Naive thymus-derived CD8-positive, alpha-beta T cell (primary cell): ENCODE measurements at places on chromosomes 2 and 18.
A peak's percentile ranks its signal among the peaks of the same experiment; 100 is the strongest.

DNA sequence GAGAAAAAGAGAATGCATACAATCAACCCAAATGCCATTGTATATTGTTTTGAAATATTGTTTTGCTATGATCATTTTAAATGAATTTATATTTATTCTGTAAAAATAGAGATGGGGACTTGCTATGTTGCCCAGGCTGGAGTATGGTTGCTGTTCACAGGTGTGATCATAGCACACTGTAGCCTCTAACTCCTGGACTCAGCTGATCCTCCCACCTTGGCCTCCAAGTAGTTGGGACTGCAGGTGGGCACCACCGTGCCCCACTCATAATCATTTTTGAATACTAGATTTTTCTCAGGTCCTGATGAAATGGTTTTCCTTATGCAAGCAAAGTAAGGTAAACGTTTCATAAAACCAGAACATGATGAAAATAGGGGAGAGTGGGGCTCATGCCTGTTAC is 46.3 kb downstream of the TMEM17 start:
- no peak for DNase-seq

DNA sequence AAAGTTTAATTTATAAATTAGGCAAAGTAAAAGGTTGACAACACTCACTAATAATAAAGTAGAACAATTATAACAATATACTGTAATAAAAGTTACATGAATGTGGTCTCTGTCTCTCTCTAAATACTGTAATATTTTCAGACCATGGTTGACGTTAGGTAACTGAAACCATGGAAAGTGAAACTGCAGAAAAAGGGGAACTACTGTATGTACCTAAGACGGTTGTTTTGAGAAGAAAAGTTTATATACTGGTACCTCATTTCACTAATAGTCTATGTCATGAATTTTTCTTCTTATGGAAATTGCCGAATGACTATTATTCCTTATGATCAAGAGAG is 166.7 kb upstream of the ZNF521 start:
- DNase-seq = no peak

DNA sequence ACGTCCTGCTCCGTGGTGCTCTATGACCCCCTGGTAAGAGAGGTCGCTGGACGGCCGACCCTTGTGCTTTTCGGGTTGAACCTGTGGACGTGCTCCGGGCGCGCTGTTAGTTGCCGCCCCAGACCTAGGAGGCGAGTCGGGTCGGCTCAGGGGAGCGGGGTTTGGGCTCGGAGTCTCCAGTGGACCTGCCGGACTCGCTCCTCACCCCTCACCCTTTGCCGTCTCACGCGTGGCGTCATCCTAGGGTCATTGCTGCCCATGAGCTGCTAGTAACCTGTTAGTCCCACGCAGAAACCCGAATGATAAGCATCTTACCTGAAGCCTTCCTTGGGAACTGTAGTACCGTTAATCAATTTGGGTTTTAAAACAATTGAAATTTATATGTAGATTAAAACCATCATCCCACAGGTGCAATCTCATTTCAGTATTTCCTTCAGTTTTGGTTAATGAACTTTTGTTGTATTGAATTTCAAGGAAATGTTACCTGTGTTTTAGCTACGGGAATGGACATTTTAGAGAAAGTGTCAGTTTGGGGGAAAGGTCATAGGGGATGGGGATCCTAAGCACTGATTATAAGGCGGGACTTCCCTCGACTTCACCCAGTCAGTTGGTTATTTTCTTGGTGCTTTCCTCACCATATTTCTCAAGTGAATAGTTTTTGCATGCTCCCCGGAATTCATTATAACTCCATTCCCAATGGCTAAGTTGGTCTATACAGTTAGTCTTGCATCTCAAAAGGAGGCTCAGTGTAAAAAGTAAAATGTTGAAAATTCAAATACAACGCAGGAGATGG is 536 bp downstream of the ELP2 start:
- no peak for DNase-seq

DNA sequence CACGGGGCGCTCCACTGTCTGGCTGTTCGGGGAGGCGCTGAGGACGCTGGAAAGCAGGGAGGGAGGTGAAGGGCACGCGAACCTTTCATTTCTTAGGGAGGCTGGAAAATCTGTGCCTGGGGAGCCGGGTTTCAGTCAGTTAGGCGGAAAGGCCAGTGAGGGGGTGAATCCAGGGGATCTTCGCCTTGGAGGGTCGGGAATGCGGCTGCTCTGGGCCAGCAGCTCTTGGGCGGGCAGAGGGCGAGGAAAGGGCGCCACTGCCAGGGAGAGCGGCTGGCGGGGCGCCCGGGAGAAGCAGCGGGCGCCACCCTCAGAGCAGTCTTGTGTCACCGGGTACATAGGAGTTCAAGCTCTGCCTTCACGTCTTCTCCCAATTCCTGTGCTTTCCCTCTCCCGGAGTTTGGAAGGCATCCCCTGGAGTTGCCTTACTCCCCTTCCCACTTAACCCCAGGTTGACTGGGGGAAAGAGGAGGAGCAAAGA is 1.4 kb downstream of the CCDC85A start:
- no peak for DNase-seq

- no peak for DNase-seq
These were observed 254.3 kb downstream of the RBM43 start for GRCh38 chr2:151007365-151007764.

- no peak for DNase-seq
These were observed 159.0 kb upstream of the HAAO start for GRCh38 chr2:42951263-42951938.

DNA sequence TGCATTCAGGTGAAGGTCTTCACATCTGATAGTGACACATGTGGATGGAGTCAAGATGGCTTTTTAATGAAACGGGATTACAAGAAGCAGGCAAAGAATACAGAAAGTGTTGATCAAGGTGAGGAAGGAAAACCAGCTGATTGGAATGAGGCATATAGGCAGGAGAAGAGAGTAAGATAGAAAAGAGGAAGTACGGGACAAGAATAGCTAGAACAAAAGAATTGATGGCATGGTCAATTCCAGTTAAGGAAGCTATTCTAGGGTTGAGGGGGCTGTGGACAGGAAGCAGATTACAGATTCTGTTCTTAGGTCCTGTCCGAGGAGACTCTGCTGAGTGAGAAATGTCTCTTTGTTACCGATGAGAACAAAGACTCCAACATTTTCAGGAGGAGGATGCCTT is 13.2 kb upstream of the NCK2 start:
- DNase-seq = no peak

GRCh38 chr2:43083710-43084698 is 142.4 kb downstream of the ZFP36L2 start:
- no peak for DNase-seq

DNA sequence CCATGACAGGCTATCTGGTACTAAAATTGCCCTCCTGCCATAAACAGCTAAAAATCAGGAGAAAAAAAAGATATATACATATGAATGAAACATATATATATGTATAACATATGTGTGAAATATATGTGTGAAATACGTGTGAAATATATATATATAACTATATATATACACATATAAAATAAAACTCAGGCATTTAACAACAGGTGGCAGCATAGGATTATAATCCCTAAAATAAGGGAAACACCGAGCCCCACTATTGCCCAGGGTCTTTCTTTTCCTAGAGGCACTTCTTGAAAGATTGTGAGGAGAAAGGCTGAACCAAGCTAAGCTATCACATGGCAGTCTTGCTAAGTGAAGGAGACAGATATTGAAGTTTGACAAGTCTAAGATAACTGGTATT is 65.9 kb upstream of the CYTIP start:
- no peak for DNase-seq

- DNase-seq = no peak
These were observed 13.8 kb downstream of the FANCL start for GRCh38 chr2:58227171-58227917.

DNA sequence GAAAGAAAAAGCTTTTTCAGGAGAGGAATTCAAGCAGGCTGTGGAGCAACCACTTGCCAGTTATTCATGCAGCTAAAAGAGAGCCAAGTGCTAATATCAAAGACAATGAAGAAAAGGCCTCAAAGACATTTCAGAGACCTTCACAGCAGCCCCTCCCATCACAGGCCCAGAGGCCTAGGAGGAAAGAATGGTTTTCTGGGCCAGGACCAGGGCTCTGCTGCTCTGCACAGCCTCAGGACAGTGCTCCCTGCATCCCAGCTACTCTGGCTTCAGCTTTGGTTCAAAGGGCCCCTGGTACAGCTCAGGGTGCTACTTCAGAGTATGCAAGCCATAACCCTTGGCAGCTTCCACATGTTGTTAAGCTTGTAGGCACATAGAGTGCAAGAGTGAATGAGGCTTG is 119.5 kb downstream of the MSTN start:
- DNase-seq = no peak

DNA sequence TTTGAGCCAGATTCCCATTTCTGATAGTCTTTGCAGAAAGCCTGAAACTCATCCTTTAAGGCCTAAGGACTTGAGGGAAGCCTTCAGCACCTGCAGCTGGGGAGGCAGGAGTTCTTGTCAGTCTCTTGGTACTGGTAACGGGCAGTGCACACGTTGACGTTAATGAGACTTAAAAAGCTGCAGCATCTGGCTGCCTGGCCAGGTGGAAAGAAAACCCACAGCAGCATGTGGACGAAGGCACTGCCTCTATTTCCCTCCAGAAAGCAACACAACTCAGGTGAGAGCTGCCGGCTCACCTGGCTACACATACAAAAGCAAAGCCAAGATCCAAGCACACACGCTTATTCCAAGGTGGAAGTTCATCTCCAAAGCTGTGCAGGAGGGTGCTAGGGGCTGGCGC is 178.8 kb downstream of the ANAPC1 start:
- no peak for DNase-seq

DNA sequence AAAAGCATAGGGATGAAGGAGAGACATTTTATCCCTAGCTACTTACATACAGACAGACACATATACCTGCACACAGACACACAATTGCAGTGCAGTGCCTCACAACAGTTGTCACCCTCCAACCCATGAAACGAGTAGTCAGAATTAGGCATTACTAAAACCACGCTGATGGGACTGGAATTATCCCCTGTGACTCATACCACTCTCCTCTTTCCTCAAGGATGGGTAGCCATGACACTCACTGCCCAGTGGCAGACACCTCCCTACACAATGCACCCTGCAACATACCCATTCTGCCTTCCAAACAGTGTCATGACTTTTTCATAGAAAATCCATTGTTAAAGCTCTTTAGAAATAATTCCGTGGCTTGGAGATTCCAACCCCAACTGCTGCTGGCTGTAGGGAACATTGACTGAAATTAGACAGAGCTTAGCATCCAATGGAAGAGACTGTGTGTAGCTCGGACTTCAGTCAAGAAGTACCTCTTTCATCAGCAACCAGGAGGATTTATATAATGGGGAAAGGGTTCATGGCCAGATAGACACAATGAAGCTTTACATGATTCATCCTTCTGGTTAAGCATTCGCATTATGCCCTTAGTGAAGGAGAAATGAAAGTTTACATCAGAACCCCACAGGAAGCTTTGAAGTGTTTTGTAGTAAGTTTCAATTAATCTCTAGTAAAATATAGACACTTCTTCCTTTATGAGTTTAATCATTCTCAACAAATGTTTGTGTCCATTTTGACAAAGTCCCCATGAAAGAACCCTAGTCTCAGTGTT is 155.2 kb downstream of the FBXO15 start:
- DNase-seq = no peak

GRCh38 chr2:67839668-67840067 is 223.1 kb downstream of the C1D start:
- DNase-seq = no peak

GRCh38 chr2:46317094-46317486 is 19.9 kb downstream of the EPAS1 start:
- DNase-seq = no peak

DNA sequence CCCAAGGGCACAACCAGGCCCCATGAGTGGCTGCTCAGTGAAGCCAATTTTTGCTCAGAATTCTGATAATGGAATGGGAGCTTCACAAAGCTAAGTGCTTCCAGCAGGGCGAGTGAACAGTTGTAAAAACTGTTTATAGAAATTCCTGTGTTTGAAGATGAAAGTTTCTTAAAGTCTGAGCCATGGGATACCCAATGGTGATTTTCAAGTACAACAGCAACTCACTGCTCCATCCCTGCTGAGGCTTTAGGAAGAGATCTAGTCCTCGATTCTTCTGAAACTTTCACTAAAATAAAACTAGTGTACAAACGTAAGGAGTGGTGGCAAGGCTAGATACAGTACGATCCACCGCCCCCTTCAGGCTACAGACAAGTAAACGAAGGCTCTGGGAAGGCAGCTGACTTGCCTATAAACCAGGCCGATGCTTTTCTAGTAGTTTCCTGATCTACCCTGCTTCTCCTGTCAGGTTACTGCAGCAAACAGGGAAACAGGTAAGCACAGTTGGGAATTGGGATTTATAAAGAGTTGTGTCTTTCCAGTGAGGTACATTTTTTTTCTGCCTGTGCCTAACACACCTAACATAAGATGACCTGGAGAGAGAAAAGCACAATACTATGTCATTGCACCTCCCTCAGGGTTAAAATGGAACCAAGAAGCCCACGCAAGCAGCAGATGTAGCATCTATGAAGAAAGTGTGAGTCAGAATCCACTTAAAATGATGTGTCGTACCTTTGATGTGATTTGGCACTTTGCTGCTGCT is 108.7 kb downstream of the UXS1 start:
- peak; percentile 43 for DNase-seq

DNA sequence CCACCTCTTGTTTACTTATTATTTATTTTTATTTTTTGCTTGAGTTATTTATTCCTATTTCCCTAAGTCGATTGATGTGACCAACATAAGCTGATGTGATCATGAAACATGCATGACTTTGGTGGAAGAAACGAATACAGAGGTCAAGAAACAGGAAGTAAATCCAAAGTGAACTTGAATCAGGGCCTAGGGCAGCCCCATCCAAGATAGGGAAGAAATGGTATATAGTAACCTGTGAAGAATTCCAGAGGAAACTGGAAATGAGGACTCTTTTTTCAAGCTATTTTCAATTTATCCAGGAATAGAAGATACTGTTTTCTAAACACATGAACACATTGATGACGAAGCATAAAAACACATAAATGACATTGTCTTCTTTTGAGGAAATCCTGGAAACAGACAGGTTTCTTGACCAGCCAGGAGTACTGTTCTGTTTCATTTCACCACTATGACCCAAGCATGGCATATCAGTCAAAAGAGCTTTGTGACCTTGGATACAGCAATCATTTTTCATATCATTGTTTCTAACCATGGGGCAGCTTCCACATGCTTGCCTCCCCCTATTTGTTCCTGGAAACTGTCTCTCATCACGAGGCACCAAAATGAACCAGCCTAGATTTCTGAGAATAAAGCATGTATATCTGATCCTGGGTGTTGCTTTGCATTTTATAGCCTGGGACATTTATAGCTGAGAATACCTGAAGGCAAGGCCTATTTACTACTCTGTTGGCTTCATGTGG is 9.1 kb upstream of the LCLAT1 start:
- DNase-seq = no peak

- DNase-seq = no peak
These were observed 95.6 kb upstream of the PDE1A start for GRCh38 chr2:182522405-182522896.

GRCh38 chr2:186546846-186547245 is 43.0 kb upstream of the ITGAV start:
- DNase-seq = no peak

DNA sequence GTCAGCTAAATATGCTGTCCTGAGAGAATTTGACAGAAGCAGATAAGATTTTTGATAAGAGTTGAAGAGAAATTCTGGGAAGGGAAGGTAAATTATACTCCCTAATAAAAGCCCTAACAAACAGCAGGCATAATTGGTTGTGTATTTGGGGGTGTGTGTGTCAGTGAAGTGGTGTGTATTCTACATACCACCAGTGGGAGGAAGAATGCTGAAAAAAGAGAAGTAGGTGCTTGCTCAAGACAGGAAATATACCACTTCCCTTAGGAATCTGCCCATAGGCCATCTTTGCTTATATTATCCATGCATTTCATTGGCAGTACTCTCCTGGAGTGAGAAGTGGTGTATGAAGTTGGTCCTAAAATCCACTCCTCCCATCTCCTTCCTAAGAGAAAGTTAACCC is 76.2 kb downstream of the FMNL2 start:
- no peak for DNase-seq

GRCh38 chr2:23596316-23596885 is 211.4 kb downstream of the KLHL29 start:
- no peak for DNase-seq
